CD4-positive, alpha-beta T cell treated with Interleukin-1 beta for 1 hour (primary cell): ENCODE measurements at places on chromosomes 2 and 18.

DNA sequence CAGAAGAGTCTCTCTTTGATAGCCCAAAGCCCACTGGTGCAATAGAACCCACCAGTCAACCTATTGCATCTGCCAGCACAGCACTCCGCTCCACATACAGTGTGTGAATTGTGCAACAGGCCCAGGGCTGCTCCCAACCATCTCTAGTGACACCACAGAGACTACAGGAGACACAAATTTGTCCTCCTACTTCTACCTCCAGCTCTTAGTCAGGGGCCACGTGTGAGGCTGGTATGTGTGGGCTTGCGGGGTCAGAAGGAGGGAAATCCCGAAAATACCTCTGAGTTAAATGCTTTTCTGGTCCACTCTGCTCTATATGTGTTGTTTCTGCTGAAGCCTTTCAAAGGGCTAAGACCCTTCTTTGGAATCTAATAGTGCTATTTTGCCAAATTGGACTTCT lies 18.0 kb downstream of the DGUOK start:
- no peak for DNase-seq

- no peak for DNase-seq
Observed at GRCh38 chr2:164141271-164141670, 405.5 kb upstream of the FIGN start.

DNA sequence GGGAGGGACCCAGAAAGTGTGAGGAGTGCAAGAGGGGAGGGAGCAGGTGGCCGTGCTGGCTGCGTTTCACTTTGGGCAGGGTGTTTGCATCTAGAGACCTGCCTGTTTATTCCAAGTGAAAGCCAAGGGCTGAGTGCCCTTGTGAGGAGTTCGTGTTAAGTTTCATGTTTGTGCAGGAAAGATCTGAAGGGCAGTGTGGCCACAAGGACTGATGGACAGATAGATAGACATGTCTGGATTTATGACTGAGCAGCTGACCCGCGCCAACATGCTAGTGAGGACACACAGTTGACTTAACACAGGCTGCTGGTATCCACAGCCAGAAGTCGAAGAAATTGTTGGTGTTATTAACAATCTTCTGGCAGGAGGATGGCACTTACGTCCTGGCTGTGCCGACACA lies 387.6 kb upstream of the TNP1 start:
- no peak for DNase-seq

DNA sequence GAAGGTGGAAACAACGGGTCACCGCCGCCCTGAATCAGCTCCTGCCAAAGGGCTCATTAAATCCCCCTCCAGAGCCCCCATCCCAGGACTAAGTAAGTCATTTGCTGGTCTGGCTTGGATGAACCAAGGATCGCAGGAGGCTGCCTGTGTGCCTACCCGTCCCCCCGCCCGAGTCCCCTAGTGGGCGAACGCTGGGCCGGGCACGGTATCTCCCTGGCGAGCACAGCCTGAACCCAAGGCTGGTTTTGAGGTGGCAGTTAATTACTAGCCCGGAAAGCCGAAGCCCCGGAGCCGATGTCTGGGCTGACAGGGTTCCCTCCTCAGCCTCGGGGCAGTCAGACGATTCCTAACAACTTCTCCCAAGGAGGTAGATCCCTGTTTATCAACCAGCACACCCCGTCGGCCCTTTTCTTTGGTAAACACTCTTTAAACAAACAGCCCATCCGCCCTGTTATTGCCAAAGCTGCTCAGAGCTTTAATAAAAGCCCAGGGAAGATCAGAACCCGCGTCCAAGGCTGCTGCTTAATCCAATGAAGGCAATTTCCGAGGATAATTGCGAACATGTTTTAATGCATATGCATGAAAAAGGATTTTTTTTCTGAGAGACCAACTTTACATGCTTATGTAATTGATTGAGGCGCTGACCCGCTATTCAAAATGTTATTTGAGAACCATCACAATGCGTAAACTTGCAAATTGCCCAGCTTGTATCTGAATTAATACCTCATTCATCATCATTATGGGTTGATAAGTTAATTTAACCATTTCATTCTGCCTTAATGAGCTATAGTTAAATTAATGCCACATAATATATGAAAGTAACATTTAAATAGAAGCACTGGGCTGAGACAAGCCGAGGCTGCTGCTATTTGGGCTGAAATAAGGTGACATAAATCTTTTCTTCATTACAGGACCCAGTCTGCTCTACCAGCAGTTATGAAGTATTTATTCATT lies 10.5 kb downstream of the EVX2 start:
- no peak for DNase-seq

- DNase-seq = no peak
Observed at GRCh38 chr2:41772697-41773096, 275.1 kb upstream of the PKDCC start.
